Tibial nerve (tissue), 4 donors: ENCODE measurements at places on chromosomes 16 and 17. TPM values are rescaled to one million over a fixed set of nuclear protein-coding genes. Genes with fewer than 3 reads are reported as not detected.

The FBXL19 gene
- 7.4 TPM for total RNA-seq

The CTRL gene
- 1.3 TPM for total RNA-seq

The HOXB6 gene
- 5.1 TPM for total RNA-seq

GRCh38 chr17:77555741-77556291 is 402.7 kb upstream of the TNRC6C start:
- H3K27ac ChIP-seq: peak overlapping the region; percentile 18
- H3K4me3 ChIP-seq: no peak overlapping the region
- peaks cover 8% of the 10 kb centered on the region for H3K4me1 ChIP-seq
- no peak for DNase-seq
- peaks cover 10% of the 10 kb centered on the region for H3K27me3 ChIP-seq

GRCh38 chr17:76816590-76817135 is 51.5 kb upstream of the MGAT5B start:
- no peaks in the 10 kb centered on the region for H3K36me3 ChIP-seq
- no peak overlapping the region for H3K27ac ChIP-seq
- H3K27me3 ChIP-seq: no peaks in the 10 kb centered on the region
- DNase-seq: no peak
- H3K4me1 ChIP-seq: no peaks in the 10 kb centered on the region

The FZD2 gene
- 11.7 TPM for total RNA-seq

- H3K27ac ChIP-seq: no peak overlapping the region
- DNase-seq: no peak
- no peaks in the 10 kb centered on the region for H3K36me3 ChIP-seq
- no peak overlapping the region for H3K4me3 ChIP-seq
These were observed 2.3 kb downstream of the SALL1 start for GRCh38 chr16:51148678-51149228.

DNA sequence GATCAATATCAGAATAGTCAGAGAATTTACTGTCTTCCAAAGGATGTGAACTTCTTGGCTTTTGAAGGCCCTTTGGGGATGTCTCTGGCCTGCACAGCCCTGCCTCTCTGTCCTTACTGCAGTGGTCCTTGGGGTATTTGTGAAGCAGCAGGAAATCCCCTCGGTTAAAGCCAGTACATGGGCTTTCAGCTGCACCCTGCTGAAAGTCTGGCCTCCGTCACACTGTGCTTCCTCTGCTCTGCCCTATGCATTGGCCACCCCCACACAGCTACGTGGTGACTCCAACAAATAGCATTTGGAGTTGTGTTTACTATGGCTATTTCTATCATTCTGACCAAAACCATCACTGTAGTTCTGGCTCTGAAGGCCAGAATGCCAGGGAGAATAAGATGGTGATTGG is 21.2 kb downstream of the SYCE1L start:
- DNase-seq: no peak
- H3K27ac ChIP-seq: no peak overlapping the region
- H3K4me3 ChIP-seq: no peak overlapping the region
- no peaks in the 10 kb centered on the region for H3K27me3 ChIP-seq
- H3K4me1 ChIP-seq: no peaks in the 10 kb centered on the region
- H3K36me3 ChIP-seq: no peaks in the 10 kb centered on the region

DNA sequence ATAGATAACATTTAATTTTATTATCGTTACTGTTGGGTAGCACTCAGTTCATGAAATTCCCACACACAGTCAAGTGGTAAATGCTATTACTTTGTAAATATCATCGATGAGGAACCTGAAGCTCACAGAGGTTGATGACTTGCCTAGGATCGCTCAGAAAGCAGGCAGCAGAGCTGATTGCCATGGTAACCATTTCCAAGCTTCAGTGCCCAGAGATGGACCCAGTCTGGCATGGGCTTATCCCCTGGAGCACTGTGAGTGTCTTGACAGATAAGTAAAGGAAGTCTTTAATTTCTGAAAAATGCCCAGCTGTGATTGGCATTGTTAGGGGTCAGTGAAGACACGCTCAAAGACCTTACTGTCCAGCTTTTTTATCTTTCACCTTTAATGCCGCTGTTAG is 95.0 kb downstream of the PRKCB start:
- no peaks in the 10 kb centered on the region for H3K36me3 ChIP-seq
- H3K27me3 ChIP-seq: no peaks in the 10 kb centered on the region
- H3K4me3 ChIP-seq: no peak overlapping the region
- no peaks in the 10 kb centered on the region for H3K4me1 ChIP-seq
- DNase-seq: no peak
- H3K27ac ChIP-seq: no peak overlapping the region
